ENCODE measurements at places on chromosomes 3 and 15. TPM values are rescaled to one million over a fixed set of nuclear protein-coding genes. Genes with fewer than 3 reads are reported as not detected.

GRCh38 chr3:45088543-45089358 is 57.4 kb downstream of the CDCP1 start:
- no peak for DNase-seq

- DNase-seq, result no peak
Measured at GRCh38 chr3:12316253-12316652, 27.4 kb downstream of the PPARG start.

DNA sequence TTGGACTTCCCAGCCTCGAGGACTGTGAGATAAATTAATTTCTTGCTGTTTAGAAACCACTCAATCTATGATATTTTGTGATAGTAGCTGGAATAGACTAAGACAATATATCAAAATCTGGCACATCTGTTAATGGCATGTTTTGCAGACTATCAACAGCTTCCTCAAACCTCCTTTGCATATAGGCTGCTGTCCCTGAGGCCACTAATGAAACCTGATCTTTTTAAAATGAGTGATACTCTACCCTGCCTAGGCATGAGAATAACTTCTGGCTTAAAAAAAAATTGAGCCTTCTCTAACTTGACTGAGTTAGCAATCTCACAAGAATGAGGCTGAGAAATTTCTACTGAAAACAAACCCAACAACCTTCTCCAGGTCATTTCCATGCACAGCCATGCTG is 176.0 kb upstream of the CRBN start:
- no peak for DNase-seq

Gene LRRC57
- 21.3 TPM for total RNA-seq

Gene ATP13A5
- not detected for total RNA-seq

DNA sequence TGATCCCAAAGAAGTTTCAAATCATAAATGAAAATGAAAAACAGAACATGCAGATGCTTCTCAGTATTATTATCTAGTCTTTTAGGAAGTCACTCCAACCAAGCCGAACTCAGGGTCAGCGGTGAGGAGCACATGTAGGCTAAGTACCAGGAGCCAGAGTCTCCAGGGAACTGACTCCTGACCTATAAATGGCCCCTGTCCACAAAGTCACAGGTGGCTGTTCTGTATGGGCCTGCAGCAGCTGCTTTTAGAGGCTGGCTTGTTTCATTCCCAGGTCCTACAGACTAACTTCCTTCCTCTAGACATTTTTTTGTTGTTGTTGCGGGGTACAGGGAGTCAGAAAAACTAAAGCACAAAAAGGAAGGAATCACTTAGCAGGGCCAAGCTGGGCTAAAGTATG is 54.6 kb downstream of the DAPK2 start:
- no peak for DNase-seq

DNA sequence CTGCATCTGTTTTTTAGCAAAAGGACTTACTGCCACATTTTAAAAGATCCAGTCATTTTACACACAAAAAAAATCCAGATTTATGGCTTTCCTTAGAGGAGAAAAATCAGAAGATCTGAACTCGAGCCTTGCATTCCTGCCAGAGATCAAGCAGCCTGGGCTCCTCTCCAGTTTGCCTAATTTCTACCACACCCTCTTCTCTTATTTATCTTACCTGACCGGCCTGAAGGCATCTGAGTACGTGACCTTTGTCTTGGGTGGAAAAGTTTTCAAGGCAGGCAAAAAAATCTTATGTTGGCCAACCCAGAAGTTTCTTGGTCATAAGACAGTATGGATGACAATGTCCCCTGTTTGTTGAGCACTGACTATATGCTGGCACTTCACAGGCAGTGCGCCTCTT is 60.3 kb downstream of the CHRD start:
- DNase-seq, result no peak

DNA sequence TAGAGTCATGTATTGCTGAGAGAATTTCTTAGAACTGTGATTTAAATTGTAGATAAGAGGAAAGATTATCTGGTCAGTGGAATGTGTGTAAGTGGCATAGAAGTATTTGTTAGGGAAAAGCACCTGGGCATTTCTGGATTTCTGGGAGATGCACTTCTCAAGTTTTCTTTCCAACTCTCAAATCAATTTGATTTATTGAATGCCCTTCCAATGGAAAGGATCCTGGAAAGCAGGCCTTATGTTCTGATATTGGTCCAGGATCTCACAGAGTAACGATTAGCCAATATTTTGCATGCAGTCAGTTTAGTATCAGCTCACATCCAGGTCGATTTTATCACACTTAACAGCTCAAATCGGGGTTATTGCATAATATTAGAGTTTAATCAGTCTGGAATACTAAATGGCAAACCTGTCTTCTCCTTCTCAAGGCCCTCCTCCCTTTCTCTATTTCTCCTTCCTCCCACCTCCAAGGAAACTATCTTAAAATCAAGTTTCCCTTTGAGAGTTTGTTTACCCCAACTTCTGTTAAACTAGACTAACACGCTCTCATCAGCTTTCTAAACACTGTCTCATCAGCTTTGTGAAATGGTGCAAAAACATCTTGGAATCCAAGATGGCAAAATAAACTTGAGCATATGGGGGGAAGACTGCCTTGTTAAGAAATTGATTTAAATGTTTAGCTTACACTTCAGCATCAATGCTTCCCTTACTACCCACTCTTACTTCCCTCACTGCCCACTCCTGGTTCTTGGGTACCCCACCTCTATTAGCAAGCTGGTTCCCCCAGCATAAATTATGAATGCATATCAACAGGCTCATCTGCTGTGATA is 9.5 kb downstream of the SOX2 start:
- DNase-seq, result no peak

Gene CLSTN2
- total RNA-seq, result not detected

GRCh38 chr15:74109713-74110112 is 20.7 kb upstream of the ISLR2 start:
- no peak for DNase-seq

DNA sequence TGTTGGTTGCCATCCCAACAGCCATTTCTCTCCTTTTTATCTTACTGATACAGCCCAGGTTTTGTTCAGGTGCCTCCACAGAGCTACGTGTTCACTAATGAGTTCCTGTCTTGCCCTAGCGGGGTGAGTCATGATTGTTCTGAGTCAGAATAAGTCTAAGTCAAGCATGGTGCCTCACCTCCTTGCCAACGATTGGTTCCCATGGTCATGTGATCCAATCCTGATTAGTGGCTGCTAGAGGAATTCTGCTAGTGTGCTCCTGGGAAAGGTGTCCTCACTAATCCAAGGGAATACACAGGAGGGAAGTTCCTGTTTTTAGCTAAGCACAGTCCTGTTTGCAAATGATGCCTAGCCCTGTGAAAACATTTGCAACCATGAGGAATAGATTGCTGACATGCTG is 99.8 kb downstream of the NSUN3 start:
- peak; percentile 43 for DNase-seq

GRCh38 chr15:86125775-86126174 is 46.1 kb downstream of the AGBL1 start:
- DNase-seq, result no peak

DNA sequence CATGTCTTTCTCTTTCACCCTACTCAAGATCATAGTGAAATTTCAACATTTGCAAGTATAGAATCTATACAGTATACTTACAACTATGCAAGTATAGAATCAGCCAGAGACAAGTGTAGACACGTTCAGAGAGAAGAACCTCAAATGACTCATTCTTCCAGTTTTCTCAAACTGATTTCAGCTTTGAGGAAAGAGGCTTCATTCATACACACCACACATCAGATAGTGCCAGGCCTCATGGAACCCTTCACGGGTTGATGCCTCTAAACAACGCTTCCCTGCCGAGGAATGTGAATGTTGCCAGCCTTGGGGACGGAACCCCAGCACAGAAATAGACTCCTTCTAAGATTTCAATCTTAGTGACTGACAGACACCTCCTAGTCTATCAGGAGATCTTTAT is 135.7 kb downstream of the FOXP1 start:
- no peak for DNase-seq

DNA sequence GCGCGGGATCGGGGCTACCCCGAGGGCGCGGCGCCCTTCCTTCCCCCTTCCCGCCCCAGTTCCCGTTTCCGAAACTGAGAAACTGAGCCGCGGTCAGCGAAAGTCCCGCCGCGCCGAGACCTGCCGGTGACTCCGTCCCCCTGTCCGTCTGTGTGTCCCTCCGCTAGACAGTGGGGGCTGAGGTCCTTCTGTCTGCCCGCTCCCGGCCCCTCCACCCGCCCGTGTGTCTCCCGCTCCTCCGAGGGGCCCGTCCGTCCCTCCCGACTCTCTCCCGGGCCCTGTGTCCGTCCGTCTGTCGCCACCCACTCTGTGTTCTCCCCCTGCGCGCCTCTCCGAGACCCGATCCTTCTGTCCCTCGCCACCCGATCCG is 426 bp downstream of the PRKCD start:
- no peak for DNase-seq

DNA sequence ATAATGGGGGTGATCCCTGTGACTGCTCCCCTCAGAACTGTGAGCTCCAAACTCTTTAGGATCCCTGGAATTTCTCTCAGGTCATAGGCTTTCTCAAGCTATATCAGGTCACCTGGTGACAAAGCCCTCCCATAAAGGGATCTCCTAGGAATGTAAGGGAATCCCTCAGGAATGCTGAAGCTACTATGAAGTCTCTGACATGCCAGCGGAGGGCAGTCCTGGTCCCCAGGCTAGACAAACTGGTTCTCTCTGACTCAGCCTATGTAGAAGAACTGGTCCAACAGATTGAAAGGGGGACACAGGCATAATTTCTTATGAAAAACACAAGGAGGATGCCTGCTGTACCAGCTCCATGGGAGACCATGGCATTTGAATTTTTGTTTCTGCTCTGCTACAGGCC is 6.7 kb downstream of the LPCAT4 start:
- DNase-seq, result peak; percentile 30

DNA sequence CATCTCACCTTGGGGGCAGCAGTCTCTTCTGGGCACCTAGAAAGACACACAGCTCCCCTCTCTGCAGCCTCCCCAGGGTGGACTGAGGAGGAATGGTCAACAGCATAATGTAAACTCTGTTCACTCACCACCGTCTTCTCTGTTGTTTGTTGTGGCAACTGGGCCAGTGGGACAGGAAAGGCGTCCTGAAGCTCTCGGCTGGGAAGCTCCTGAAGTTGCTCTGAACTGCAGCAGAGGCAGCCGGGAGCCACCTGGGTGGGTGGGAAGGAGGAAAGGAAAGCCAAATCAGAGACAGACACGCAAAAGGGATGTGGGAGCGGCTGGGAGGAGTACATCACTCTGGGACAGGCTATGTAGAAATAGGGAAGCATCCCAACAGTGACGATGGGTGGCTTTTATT is 52.7 kb downstream of the MYLK start:
- DNase-seq, result no peak

Gene ISLR
- 4.7 TPM for total RNA-seq

- no peak for DNase-seq
Measured at GRCh38 chr3:88312256-88312655, 162.5 kb downstream of the C3orf38 start.

Gene APOD
- not detected for total RNA-seq

DNA sequence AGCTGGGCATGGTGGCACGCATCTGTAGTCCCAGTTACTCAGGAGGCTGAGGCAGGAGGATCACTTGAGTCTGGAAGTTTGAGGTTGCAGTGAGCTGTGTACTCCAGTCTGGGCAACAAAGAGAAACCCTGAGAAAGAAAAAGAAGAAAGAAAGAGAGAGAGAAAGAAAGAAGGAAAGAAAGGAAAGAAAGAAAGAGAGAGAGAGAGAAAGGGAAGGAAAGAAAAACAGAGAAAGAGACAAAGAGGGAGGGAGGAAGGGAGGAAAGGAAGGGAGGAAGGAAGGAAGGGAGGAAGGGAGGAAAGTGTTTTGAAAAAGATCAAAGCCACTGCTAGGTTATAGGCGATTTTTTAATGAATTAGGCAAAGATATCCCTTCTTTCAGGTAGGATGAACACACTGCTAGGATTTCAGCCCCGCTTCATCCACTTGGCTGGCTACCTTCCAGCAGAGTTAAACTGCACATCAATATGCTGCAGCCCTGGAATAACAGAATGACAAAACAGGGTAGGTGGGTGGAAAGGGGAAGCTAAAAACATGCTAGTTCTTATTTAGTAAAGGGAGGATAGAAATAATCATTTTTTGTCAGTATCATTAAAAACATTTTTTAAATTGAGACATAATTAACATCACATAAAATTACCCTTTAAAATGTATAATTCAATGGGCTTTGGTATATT is 12.8 kb upstream of the PPARG start:
- no peak for DNase-seq

Gene GOLGA6A
- not detected for total RNA-seq

- no peak for DNase-seq
Measured at GRCh38 chr3:5019411-5020241, 40.4 kb downstream of the BHLHE40 start.
